ENCODE measurements at places on chromosomes 5 and 9.

DNA sequence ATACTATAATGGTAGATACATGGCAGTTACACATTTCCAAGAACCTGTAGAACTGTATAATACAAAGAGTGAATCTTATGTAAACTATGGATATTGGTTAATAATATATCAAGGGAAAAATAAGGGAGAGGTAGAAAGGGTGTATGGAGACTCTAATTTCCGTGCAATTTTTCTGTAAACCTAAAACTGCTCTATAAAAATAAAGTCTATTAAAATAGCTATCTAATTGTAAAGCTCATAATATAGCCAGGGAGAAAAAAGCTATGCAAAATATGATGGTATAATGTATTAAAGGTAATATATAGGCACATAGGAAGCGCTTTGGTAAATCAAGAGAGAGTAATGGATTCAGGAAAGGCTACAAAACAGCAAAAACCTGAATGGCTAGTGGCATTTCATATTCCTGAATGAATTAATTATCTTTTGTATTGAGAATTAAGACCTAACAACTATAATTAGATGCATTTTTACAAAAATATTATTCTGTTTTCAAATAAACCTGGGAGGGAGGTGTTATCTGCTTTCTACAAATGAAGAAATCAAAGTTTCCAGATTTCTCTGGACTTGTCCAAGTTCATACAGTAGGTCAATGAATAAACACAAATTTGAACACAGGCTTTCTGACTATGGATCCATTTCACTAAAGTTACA is 22.8 kb downstream of the ANXA1 start:
- no peak for DNase-seq

- DNase-seq: no peak
Observed at GRCh38 chr9:6051511-6051950, 36.1 kb upstream of the RANBP6 start.

GRCh38 chr5:157253547-157253946 is 12.4 kb upstream of the CYFIP2 start:
- DNase-seq: no peak

- DNase-seq: no peak
Observed at GRCh38 chr5:120155873-120156272, 308.2 kb upstream of the PRR16 start.

DNA sequence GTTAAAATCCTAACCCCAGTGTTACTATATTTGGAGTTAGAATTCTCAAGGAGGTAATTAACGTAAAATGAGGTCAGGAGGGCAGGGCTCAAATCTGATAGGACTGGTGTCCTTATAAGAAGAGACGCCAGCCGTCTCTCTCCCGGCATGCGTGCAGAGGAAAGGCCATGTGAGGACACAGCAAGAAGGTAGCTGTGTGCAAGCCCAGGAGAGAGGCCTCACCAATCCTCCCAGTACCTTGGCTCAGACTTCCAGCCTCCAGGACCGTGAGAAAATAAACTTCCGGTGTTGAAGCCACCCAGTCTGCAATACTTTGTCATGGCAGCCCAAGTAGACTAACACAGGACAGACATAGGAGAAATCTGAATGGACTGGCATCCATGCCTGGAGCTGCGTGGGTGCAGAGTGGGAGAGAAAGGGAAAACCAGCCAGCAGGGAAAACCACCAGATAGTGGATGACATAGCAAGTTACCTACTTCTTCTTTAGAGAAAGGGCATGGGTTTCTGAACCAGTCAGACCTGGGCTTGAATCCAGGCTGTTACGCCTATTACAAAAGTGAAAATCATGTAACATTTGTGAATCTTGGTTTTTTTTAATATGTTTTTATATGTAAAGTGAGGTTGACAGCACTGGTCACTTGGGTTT is 89.2 kb downstream of the FSTL4 start:
- DNase-seq: no peak

DNA sequence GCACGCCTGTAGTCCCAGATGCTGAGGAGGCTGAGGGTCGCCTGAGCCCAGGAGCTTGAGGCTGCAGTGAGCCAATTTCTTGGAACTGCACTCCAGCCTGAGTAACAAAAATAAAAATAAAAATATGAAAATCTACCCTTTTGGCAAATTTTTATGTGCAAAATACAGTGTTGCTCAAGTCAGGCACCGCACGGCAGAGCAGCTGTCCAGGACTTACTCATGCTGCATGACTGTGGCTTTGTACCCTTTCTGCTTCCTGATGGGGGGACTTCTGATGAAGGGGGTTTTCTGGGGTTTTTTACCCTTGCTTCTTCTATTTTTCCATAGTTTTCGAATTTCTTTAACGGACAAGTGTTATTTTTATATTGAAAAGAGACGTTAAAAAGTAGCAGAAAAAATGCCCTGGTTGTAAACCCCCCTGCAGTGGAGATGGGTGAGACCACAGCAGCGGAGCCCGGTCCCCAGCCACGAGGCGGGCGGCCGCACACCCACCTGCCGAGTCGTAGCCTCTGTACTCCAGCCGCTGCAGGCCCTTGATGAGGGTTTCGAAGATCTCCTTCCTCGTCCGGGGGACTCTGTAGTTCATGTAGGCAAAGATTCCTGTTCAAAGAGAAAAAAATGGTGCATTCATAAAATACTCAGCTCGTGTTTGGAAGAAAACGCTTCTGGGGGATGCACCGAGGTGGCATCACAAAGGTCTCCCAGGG is 15.0 kb downstream of the GFPT2 start:
- DNase-seq: no peak

- no peak for DNase-seq
Observed at GRCh38 chr9:91736311-91736710, 213.7 kb downstream of the ROR2 start.

GRCh38 chr9:92717201-92718085 is 47.2 kb downstream of the BICD2 start:
- DNase-seq: no peak

- DNase-seq: no peak
Observed at GRCh38 chr5:74370168-74370567, 270.4 kb downstream of the ENC1 start.

DNA sequence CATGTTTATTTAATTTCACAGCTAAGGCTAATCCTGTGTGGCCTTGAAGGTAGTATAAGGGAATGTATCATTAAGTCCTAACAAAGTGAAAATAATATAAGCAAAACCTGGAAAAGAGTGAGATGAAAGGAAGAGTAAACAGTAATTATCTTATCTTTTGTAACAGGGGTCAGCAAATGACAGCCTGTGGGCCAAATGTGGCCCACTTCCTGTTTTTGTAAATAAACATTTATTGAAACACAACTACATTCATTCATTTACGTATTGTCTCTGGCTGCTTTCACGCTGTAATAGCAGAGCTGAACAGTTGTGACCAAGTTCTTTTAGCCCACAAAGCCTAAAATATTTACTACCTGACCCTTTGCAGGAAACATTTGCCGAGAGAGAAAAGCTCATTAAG is 78.4 kb upstream of the HTR4 start:
- DNase-seq: no peak

DNA sequence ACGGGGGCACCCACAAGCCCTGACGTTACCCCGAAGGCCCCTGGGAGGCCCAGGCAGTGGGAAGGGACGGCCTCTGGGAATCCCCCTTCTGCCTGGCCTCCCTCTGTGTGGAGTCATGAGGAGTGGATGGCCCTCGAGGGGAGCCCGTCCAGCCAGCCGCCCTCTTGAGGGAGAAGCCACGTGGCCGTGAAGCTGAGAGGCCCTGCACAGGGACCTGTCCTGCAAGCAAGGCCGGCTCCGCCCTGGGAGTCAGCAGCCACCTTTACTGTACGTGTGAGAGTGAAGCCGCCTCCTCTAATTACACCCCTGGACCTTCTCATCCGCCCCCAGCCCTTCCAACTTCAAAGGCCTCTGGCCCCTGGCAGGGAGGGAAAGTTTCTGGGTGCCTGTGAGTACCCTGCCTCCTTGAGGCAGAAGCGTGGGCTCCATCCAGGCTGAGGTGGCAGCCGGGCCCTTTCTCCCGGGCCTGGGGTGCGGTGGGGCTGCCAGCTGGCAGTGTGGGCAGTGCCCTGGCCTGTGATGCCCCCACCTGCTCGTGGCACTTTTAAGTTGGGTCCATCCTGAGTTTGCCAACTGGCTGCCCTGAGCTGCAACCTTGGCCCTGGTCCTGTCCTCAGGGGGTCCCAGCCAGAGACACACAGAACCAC is 55.9 kb upstream of the EGFL7 start:
- no peak for DNase-seq

- DNase-seq: no peak
Observed at GRCh38 chr9:85941966-85942912, 1.3 kb downstream of the NAA35 start.

GRCh38 chr9:84103651-84104377 is 123.2 kb downstream of the RMI1 start:
- no peak for DNase-seq

GRCh38 chr9:16543686-16544085 is 326.8 kb downstream of the BNC2 start:
- no peak for DNase-seq

- DNase-seq: no peak
Observed at GRCh38 chr9:91776409-91777291, 173.4 kb downstream of the ROR2 start.

GRCh38 chr5:22058620-22059019 is 794.5 kb downstream of the CDH12 start:
- no peak for DNase-seq

GRCh38 chr5:151007430-151008209 is 12.8 kb upstream of the GPX3 start:
- DNase-seq: no peak

DNA sequence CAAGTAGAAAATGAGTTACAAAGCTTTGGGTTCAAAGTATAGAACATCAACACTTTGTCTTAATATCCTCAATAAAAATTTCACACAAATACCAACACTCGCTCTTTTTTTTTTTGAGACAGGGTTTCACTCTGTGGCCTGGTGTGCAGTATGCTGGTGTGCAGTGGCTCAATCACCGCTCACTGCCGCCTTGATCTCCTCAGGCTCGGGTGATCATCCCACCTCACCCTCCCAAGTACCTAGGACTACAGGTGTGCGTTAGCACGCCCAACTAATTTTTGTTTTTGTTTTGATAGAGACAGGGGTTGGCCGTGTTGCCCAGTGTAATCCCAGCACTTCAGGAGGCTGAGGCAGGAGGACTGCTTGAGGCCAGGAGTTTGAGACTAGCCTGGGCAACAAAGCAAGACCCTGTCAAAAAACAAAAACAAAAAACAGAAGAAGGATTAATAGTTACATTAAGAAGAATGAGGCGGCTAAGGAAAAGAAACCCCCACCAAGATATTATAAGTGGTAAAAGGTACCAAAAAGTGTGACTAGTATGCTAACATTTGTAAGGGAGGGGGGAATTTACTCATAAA is 20.3 kb downstream of the FNBP1 start:
- DNase-seq: no peak

GRCh38 chr9:89941875-89942274 is 337.1 kb downstream of the GADD45G start:
- no peak for DNase-seq

- no peak for DNase-seq
Observed at GRCh38 chr9:74528207-74528606, 31.1 kb downstream of the RORB start.

DNA sequence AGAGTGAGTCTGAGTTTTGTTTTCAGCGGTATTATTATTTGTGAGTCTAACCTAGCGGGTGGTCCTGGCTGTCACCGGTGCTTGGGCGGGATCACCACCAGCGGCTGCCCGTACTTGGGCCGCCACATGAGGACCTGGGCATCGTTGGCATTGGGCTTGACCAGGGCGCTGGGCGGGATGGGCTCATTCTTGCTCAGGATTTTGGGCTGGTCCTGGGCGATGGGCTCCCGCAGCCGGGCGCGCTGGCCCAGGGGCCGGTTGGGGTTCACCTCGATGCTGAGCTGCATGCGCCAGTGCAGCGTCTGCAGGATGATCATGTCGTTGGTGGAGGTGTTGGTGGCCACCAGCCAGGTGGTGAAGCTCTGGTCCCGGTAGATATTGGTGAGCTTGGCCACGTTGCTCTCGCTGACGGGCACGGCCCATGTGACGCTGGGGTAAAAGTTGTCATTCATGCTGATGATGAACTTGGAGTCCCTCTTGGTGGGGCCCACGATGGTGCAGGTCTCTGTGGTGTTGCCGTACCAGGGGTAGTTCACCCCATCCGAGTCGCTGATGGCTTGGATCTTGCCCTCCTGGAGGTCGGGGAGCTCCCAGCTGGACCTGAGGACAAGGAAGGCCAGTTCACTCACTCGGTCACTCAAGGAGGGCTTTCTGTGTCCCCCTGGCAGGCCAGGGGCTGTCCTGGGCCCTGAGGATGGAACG is 15.4 kb downstream of the FAM78A start:
- no peak for DNase-seq

GRCh38 chr9:36748322-36748899 is 175.7 kb downstream of the MELK start:
- DNase-seq: peak; percentile 36

GRCh38 chr5:58018016-58018415 is 441.9 kb downstream of the PLK2 start:
- no peak for DNase-seq

- DNase-seq: peak; percentile 45
Observed at GRCh38 chr9:136847088-136847825, 2.0 kb upstream of the PHPT1 start.

GRCh38 chr5:77791356-77791755 is 15.2 kb upstream of the TBCA start:
- no peak for DNase-seq

- no peak for DNase-seq
Observed at GRCh38 chr9:130739081-130739480, 45.5 kb downstream of the EXOSC2 start.

GRCh38 chr5:74632947-74633356 is 7.6 kb downstream of the ENC1 start:
- DNase-seq: no peak

GRCh38 chr5:94967525-94967924 is 317.4 kb downstream of the MCTP1 start:
- no peak for DNase-seq

GRCh38 chr9:76630916-76631315 is 133.3 kb upstream of the PCA3 start:
- DNase-seq: no peak

GRCh38 chr9:118640836-118641560 is 728.2 kb downstream of the BRINP1 start:
- DNase-seq: no peak

GRCh38 chr5:5558638-5559527 is 136.4 kb downstream of the ICE1 start:
- no peak for DNase-seq

- DNase-seq: no peak
Observed at GRCh38 chr9:34025062-34025461, 23.6 kb downstream of the UBAP2 start.

DNA sequence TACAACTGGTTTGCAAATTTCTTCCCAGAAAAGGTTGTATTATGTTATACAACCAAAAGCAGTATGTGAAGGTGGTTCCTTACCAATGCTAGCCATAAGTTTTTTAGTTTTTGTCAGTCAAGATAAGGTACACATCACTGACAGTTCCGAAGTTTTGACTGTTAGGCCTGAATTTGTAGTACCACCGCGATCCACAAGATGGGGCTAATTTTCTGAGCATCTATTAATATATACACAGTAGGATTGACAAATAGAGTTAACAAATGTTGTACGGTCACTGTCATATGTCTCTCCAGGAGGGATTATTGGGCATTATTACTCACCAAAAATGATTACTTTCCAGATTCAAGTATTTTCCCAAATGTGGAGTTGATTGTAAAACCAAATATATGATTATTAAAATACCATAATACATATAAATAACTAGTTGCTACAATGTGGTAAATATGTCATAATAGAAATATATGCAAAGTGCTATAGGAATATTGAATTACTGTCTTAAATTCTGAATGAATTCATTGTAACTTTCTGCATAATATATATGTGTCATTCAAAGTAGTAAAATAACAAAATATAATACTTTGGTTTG is 28.4 kb upstream of the LRRC19 start:
- peak; percentile 72 for DNase-seq

Measured in activated CD4-positive, alpha-beta T cell treated with anti-CD3 and anti-CD28 coated beads, Interleukin-2, amount 50 U/mL, for 48 hours (primary cell).